ENCODE measurements at places on chromosomes 6 and 20.
A peak's percentile ranks its signal among the peaks of the same experiment; 100 is the strongest.

DNA sequence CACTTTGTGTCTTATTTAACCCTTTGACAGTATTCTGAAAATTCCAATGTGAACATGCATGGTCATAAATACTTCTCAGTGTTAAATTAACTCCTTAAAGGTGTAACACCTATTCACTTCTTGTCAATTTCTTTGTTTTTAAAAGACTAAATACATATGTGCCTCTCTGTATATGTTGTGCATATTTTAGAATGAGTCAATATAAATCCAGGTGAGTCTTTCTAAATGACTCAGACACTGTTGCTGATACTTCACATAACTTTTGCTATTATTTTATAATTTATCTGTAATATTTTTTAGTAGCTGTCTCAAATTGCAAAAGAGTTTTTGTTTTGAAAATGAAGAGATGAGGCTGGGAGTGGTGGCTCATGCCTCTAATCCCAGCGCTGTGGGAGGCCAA is 36.0 kb downstream of the TIAM2 start:
- DNase-seq = no peak

DNA sequence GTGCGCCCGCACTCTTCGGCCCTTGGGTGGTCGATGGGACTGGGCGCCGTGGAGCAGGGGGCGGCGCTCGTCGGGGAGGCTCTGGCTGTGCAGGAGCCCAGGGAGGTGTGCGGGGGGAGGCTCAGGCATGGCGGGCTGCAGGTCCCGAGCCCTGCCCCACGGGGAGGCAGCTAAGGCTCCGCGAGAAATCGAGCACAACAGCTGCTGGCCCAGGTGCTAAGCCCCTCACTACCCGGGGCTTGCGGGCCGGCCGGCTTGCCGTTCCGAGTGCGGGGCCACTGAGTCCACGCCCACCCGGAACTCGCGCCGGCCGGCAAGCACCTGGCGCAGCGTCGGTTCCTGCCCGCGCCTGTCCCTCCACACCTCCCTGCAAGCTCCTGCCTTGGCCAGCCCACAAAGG is 462.3 kb upstream of the JARID2 start:
- no peak for DNase-seq

- no peak for DNase-seq
These were observed 6.1 kb downstream of the EDN1 start for GRCh38 chr6:12296255-12296573.

- DNase-seq = no peak
These were observed 3.2 kb downstream of the SNX21 start for GRCh38 chr20:45836841-45837240.

DNA sequence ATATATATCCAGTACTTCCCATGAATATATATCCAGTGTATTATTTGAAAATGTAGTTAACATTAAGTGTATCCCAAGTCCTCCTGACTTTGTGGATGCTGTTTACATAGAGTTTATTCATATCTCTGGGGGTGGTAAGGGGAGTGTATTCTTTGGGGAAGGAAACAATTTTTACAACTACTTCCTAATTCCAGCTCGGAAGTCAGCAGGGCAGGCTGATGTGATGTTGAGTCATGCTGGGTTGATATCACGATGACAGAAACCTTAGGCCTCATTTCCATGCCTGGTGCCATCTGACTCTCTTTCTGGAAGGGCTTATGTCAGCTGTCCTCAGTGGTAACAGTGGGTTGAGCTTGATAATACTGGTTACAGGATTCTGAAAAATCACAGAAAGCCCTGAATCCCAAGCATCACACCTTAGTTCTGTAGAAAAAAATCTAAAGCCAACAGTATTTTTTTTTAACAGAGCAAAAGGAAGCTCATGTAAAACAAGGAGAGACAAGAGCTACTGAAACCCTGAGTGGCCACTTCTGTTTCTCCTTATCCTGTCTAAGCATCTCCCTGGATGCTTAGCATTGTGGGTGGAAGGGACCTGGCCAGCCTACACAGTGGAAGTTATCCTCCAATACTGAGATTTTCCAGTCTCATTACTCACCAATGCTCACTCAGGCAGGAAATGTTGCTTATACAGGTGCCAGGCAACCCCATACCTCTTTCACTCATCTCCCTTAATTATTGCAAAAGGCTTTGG is 75.2 kb upstream of the IYD start:
- no peak for DNase-seq

DNA sequence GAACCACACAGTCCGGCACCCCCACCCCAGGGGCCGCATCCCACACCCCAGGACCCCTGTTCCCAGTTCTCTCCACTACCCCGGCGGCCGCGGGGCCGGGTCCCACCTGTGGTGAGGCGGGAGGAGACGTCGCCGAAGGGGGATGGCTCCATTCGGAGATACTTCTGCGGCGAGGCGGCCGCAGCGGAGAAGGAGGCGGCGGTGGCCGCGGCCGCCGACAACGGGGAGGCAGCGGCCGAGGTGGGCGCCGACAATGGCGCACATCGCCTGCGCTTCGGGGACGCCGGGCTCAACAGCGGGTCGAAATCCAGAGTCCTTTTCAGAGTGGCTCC is 723 bp downstream of the AKIRIN2 start:
- peak; percentile 7 for DNase-seq

- no peak for DNase-seq
These were observed 214.2 kb upstream of the SUPT3H start for GRCh38 chr6:45591890-45592289.

DNA sequence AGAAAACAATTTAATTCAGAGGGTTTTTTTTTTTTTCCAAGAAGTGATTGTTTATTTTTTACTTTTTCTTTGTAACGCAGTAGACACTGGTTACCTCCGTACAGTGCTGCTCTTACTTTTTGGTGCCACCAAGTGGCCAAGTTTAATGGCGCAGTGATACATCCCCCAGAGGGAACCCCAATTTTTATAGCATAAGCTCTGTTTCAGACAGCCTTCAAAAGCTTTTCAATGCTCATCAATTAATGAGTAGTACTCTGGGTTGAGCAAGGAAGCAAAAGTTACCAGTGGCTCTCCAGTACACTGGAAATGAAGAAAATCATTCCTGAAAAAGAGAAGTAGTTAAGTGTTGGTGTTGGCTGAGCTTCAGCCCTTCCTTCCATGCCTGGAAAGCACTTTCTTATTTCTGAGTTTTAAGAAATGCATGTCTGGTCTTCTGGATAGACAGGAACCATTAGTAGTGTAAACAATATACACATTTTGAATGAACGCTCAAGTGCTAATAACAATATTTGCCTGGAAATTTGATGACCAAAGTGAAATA is 129.1 kb upstream of the SMLR1 start:
- peak; percentile 52 for DNase-seq

DNA sequence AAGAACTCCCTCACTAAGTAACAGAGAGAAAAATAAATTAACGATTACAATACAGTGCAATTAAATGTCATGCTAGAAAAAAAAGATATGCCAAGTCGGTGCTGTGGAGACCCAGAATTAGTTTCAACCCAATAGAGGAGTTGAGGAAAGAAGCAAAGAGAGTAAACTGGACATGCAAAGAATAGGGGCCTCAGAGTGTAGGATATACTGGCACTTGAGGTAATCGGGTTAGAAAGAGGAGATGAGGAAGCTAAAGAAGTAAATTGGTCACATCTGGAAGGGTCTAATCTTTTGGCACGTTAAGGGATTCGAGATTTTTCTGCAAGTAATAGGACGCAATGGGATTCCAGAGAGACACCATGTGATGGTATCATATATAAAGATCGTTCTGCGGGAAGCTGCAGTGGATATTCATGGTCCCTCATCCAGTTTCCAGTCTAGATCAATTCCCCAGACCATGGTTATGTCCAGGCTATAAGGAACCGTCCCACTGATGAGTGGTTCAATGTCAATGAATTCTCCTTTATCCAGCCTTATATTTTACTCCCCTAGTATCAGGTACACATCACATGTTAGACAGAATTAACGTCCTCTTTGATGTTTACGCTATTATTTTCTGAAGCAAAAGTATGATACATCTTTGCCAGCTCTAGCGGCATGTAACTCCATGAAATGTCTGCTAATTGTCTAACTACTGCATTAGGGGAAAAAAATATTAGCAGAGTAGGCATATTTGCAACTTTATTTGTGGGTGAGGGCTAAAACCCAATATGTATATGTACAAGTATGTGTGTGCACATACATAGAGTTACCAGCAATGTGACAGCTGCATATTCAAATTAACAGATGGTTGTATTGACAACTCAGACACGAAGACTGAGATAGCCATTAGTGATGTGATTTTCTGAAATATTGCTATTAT is 1.1 kb upstream of the TBC1D32 start:
- no peak for DNase-seq

DNA sequence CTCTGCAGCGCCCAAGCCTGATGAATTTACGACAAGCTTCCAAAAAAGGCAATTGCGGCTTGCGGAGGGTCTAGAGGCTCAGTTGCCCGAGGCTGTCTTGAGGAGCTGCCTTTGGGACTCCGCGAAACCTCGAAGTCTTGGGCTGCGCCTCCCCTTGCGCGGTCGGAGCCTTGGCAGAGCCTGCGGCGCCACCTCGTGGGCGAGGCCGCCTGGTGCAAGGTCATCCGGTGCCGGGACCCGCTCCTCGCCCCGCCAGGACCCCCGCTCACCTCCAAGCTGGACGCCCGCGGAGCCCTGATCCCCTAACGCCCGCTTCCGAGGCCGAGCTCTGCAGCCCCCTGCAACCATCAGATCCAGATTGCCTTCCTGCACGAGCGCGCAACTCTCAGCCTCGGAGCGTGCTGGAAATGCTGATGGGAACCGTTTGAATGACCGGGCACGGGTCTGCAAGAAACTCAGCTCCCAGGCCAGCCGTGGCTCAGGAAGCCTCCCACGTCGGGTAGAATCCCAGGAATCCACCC is 14.9 kb upstream of the FAM210B start:
- DNase-seq = no peak

DNA sequence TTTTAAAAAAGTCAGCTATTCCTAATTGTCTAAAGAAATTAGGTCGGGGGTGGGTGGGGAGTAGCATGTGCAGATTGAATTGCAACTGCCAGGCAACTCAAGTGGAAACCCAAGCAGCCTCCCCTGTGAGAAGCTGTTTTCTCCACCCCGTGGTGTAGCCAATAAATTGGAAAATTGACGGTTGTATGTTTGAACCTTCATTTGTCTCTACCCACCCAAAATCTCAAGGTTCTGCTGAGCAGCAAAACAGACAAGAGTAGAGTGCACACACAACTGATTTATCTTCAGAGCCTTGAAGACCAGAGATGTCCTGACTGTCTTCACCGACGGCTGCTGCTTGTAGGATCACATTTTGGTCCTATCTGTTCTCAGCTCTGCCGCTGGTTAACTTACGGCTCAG is 88.5 kb downstream of the DTD1 start:
- no peak for DNase-seq

DNA sequence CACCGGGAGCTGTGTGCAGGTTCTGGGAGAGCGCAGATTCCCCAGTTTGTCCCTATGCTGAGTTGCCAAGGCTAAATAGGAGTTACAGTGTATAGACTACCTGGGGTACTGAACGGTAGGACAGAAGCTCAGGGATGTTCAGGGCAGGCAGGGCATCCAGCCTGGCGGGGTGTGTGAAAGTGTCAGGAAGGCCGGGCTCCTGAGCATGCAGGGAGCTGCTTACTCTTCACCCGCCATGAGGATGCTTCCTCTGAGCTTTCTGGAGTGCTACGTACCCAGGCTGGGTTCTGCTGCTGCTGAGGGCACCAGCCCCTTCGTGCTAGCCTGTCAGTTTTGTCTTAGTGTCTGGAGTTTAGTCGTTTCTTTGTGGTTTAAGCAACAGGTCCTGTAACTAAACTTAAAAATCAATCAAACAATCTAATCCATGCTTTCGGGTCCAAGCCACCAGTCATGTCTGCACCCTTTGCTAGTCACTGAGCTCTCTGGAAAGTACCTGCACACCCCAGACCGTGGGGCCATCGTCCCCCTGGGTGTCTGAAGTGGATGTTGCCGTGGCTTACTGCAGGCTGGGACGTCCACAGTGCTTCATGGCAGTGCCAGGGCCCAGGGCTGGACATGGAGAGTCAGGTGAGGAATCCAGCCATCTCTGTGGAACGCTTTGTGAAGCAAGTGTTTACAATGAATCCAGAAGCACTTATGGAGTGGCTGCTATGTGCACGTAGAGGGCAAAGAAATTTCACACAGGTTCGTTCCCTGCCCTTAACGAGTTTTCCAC is 220.3 kb upstream of the SNX9 start:
- no peak for DNase-seq

GRCh38 chr20:42098418-42098817 is 480.2 kb upstream of the CHD6 start:
- DNase-seq = no peak

DNA sequence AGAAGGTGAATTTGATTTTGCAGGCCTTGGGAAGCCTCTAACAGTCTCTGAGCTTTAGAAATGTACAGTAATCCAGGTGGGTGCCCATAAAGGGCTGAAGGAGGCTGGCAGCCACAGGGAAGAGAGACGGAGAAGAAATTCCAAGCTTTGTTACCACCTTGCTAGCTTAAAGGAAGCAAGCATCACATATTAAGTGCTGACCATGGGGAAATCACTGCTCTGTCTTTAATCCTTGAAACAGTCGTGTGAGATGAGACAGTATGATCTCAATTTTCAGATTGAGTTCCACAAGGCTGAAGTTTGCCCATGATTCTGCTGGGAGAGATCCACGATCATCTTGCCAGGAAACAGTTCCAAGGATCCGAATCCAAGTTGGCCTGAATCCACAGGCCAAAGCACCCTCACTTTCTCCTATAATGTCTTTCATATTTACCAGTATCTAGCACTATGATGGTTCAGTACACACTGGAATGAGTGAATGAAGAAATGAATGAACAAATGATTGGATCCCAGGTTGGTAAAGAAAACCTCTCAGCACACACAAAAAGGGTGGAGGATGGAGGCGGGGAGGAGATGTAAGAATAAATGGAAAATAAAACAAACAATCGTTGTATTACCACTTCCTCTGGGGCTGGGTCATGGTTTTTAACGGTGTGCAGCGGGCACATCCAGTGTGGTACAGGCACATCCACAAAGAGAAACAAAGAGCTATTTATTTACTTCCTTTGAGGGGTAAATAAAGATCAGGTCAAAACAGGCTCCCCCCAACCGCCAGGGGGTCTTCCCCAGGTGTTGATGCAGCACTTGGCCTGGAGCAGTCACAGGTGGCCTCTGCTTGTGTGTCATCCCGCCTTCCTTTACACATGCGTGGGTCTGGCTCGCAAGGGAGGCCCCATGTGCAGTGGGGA is 28.2 kb upstream of the TAF8 start:
- peak; percentile 47 for DNase-seq

- no peak for DNase-seq
These were observed 487.6 kb downstream of the TFAP2A start for GRCh38 chr6:9927275-9927674.
